ENCODE measurements at places on chromosomes 3 and 15. TPM values are rescaled to one million over a fixed set of nuclear protein-coding genes. Genes with fewer than 3 reads are reported as not detected.

- H3K4me1 ChIP-seq: no peaks in the 10 kb centered on the region
- H3K36me3 ChIP-seq: no peaks in the 10 kb centered on the region
- H3K27ac ChIP-seq: no peak overlapping the region
- no peak overlapping the region for H3K4me3 ChIP-seq
Observed at GRCh38 chr3:46022909-46023785, 4.1 kb downstream of the XCR1 start.

The LOXL1 gene
- 2.2 TPM for total RNA-seq

- no peaks in the 10 kb centered on the region for H3K27me3 ChIP-seq
- H3K27ac ChIP-seq: no peak overlapping the region
- no peak overlapping the region for H3K4me3 ChIP-seq
- no peaks in the 10 kb centered on the region for H3K4me1 ChIP-seq
- no peak for DNase-seq
- H3K36me3 ChIP-seq: no peaks in the 10 kb centered on the region
Observed at GRCh38 chr15:100216182-100216581, 125.6 kb downstream of the ADAMTS17 start.

- no peak overlapping the region for H3K4me3 ChIP-seq
- H3K27me3 ChIP-seq: no peaks in the 10 kb centered on the region
- no peaks in the 10 kb centered on the region for H3K4me1 ChIP-seq
- DNase-seq: no peak
- no peak overlapping the region for H3K27ac ChIP-seq
Observed at GRCh38 chr3:8282541-8283165, 219.0 kb upstream of the LMCD1 start.

DNA sequence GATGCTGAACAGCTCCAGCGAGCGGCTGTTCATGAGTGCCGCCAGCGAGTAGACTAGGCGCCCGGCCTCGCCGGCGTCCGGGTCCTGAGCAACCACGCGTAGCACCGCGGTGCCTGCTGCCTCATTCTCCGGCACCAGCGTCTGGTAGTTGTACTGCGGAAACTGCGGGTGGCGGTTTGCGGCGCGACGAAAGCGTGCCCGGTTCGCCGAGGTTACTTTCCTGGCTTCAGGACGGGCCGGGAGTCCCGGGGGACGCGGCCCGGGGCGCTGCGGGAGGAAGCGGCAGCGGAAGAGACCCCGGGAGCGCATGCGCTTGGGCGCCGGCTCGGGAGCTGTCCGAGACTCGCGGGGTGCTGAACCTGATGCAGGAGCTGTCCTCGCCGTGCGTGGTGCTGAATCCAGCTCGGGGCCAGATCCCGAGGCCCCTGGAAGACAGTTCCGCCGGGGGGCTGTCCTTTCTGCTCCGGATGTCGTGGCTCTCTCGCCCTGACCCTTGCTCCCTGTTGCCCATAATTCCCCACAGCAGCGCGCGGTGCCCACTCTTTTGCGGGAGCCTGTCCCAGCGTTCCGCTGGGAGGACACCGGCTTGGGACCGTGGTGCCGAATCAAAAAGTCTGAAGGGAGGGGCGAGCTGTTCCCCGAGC lies 1.1 kb downstream of the CELSR3 start:
- H3K4me3 ChIP-seq: peak overlapping the region; percentile 96
- DNase-seq: no peak
- peaks cover 71% of the 10 kb centered on the region for H3K36me3 ChIP-seq
- H3K4me1 ChIP-seq: peaks cover 14% of the 10 kb centered on the region
- no peaks in the 10 kb centered on the region for H3K27me3 ChIP-seq
- H3K27ac ChIP-seq: no peak overlapping the region

- no peaks in the 10 kb centered on the region for H3K36me3 ChIP-seq
- DNase-seq: no peak
- peaks cover 42% of the 10 kb centered on the region for H3K27me3 ChIP-seq
- H3K27ac ChIP-seq: no peak overlapping the region
- peaks cover 22% of the 10 kb centered on the region for H3K4me1 ChIP-seq
Observed at GRCh38 chr15:77964193-77964592, 113.3 kb downstream of the TBC1D2B start.

DNA sequence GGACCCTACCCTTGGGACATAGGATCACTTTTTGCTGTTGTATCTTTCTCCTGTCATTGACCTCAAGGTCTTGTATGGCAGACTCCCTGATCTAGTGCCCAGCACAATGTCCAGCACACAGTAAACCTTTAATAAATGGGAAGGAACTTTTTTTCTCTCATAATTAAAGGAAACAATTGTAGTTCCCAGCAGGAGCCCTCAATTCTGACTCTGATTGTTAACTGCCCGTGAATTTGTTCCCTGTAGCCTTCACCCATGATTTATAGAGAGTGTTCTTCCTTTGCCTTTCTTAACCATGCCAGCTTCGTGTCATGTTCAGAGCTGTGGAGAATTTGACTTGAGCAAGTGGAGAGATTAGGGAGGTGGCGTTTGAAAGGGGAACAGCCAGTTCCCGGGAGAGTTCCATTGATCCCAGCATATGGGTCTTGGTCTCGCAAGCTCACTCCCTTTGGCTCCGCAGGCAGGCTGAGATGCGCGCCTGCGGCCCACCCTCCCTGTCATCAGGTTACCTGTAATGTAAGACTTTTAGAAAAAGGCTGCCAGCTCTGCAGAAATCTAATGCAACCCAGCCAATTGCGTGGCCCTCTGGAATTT lies 182.6 kb downstream of the TP63 start:
- no peak overlapping the region for H3K27ac ChIP-seq
- no peak overlapping the region for H3K4me3 ChIP-seq
- no peaks in the 10 kb centered on the region for H3K4me1 ChIP-seq
- no peak for DNase-seq

The RLBP1 gene
- not detected for total RNA-seq

- peak overlapping the region; percentile 88 for H3K4me3 ChIP-seq
- peak overlapping the region; percentile 96 for H3K27ac ChIP-seq
- no peaks in the 10 kb centered on the region for H3K27me3 ChIP-seq
- no peak for DNase-seq
- H3K36me3 ChIP-seq: peaks cover 46% of the 10 kb centered on the region
Observed at GRCh38 chr3:150762662-150763121, 277 bp downstream of the SIAH2 start.

The EFHB gene
- total RNA-seq: not detected

The IQCF5 gene
- not detected for total RNA-seq

- no peak overlapping the region for H3K4me3 ChIP-seq
- no peaks in the 10 kb centered on the region for H3K4me1 ChIP-seq
- H3K27ac ChIP-seq: no peak overlapping the region
- peaks cover 100% of the 10 kb centered on the region for H3K27me3 ChIP-seq
Observed at GRCh38 chr3:10968401-10968800, 24.1 kb upstream of the SLC6A1 start.

GRCh38 chr15:92383519-92384324 lies 10.0 kb upstream of the ST8SIA2 start:
- H3K4me1 ChIP-seq: no peaks in the 10 kb centered on the region
- H3K27ac ChIP-seq: no peak overlapping the region
- H3K27me3 ChIP-seq: peaks cover 93% of the 10 kb centered on the region
- H3K36me3 ChIP-seq: no peaks in the 10 kb centered on the region
- no peak overlapping the region for H3K4me3 ChIP-seq

DNA sequence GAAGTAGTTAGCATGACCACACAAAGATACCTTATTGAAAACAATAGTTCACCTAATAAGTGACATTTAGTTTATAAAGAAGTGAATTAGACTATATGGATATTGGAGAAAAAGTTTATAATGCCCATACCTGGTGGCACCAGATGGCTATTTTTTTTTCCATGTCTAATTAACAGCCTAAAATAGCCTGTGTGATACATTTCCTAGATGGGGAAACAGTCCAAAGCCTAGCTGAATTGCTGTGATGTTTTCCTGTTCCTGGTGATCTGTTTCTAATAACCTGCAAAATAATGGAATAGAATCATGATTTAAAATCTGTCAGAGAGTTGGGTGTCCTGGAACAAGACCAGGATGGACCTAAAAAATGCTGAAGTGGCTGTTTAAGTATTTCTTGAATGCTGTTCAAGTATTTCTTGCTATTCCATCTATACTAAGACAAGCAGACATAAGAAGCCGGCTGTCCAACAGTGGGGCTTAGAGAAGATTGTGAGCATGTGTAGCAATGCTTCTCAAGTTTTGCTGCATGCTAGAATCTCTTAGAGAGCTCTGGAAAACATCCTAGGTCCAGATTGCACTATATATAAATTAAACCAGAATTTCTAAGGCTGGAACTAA lies 31.3 kb downstream of the LRRC3B start:
- no peak overlapping the region for H3K4me3 ChIP-seq
- peak overlapping the region; percentile 85 for H3K27ac ChIP-seq
- H3K36me3 ChIP-seq: peaks cover 10% of the 10 kb centered on the region

The LNP1 gene
- total RNA-seq: 1.8 TPM

The GP5 gene
- total RNA-seq: 0.21 TPM

- no peak overlapping the region for H3K4me3 ChIP-seq
- H3K36me3 ChIP-seq: no peaks in the 10 kb centered on the region
- H3K4me1 ChIP-seq: peaks cover 15% of the 10 kb centered on the region
- peaks cover 33% of the 10 kb centered on the region for H3K27me3 ChIP-seq
- no peak overlapping the region for H3K27ac ChIP-seq
Observed at GRCh38 chr3:143309705-143310104, 190.1 kb downstream of the CHST2 start.

- no peaks in the 10 kb centered on the region for H3K4me1 ChIP-seq
- H3K4me3 ChIP-seq: no peak overlapping the region
Observed at GRCh38 chr15:44394062-44394461, 33.4 kb upstream of the CTDSPL2 start.

The MKRN3 gene
- total RNA-seq: not detected

The SKOR1 gene
- 0.27 TPM for total RNA-seq

GRCh38 chr3:72230774-72231379 lies 445.9 kb upstream of the PROK2 start:
- H3K36me3 ChIP-seq: no peaks in the 10 kb centered on the region
- H3K27ac ChIP-seq: no peak overlapping the region

The CFAP20DC gene
- total RNA-seq: 5.8 TPM

The TRIM59 gene
- total RNA-seq: 20.8 TPM

DNA sequence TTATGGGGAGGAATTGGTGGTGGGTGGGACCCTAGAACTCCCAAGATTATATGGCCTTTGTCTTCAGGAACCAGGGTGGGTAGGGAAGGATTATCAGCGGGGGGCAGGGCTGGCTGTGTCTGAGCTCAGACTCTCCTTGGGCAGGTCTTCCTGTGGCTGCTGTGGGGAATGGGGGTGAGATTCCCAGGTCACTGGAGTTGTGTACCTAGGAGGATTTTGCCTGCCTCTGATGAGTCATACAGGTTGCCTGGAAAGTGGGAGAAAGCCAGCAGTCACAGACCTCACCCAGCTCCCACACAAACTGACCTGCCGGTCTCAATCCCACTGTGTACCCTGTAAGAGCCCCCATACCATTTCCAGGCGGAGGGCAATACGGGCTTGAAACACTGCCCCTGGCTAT lies 209.9 kb upstream of the CNTN3 start:
- peak overlapping the region; percentile 39 for H3K27ac ChIP-seq
- H3K27me3 ChIP-seq: no peaks in the 10 kb centered on the region
- H3K36me3 ChIP-seq: peaks cover 10% of the 10 kb centered on the region
- peak; percentile 13 for DNase-seq
- no peak overlapping the region for H3K4me3 ChIP-seq

DNA sequence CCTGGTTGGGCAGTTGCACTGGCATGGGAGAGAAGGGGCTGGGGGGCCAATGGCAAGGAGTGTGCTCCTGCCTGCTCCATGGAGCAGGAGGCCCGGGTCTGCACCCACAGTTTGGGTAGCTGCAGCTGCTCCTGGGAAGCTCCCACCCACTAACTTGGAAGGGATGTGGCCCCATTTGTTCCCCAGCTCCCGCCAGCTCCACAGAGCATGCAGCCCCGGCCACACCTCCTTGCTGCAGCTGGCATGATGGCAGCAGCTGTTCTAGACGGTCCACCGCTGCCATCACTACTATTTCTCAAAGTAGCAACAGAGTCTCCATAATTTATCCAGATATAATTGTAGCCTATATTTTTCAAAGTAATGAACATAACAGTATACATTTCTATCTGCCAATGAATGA lies 65.8 kb downstream of the PIK3CB start:
- H3K36me3 ChIP-seq: peaks cover 6% of the 10 kb centered on the region
- H3K27me3 ChIP-seq: no peaks in the 10 kb centered on the region
- H3K4me1 ChIP-seq: peaks cover 12% of the 10 kb centered on the region
- no peak overlapping the region for H3K4me3 ChIP-seq
- DNase-seq: no peak

- no peak overlapping the region for H3K4me3 ChIP-seq
- no peaks in the 10 kb centered on the region for H3K27me3 ChIP-seq
- no peaks in the 10 kb centered on the region for H3K36me3 ChIP-seq
Observed at GRCh38 chr15:97729270-97729669, 231.2 kb upstream of the ARRDC4 start.

GRCh38 chr3:45943207-45943846 lies at the start of gene CXCR6:
TSS of gene CXCR6 (plus strand) at chr3:45943464. CDS start at chr3:45946482, 3,018 bp downstream.
- no peaks in the 10 kb centered on the region for H3K27me3 ChIP-seq
- H3K4me1 ChIP-seq: peaks cover 8% of the 10 kb centered on the region
- no peak for DNase-seq
- no peaks in the 10 kb centered on the region for H3K36me3 ChIP-seq
- H3K4me3 ChIP-seq: no peak within 1 kb of the TSS

The KBTBD12 gene
- total RNA-seq: not detected

The SLC27A2 gene
- total RNA-seq: 14.0 TPM

GRCh38 chr3:160169139-160169976 lies 55.9 kb upstream of the C3orf80 start:
- H3K4me3 ChIP-seq: no peak overlapping the region
- H3K27ac ChIP-seq: no peak overlapping the region
- H3K4me1 ChIP-seq: peaks cover 11% of the 10 kb centered on the region
- no peak for DNase-seq
- H3K27me3 ChIP-seq: no peaks in the 10 kb centered on the region

GRCh38 chr3:22495791-22496190 lies 707.3 kb upstream of the UBE2E2 start:
- no peaks in the 10 kb centered on the region for H3K27me3 ChIP-seq
- DNase-seq: no peak
- no peak overlapping the region for H3K27ac ChIP-seq

The PLSCR4 gene
- total RNA-seq: 6.3 TPM

The PLCB2 gene
- total RNA-seq: 37.3 TPM

DNA sequence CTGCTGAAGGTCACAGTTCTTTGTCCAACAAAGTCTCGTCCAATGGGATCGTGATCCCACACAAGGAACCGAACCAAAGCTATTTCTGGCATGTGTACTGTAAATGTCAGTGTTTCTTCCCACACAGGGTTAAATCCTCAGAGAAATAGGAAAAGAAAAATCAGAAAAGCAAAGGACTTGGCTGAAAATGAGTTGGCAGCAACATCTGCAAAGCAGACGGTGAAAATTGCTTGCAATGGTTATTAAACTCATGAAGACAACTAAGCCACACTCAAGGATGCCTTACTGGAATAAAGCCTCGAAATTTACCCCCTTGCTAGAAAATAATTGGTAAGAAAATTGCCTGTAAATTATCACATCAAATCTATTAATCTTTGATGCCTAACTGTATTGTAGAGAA lies 195.2 kb upstream of the STRIT1 start:
- H3K4me3 ChIP-seq: no peak overlapping the region
- no peak for DNase-seq
- no peaks in the 10 kb centered on the region for H3K27me3 ChIP-seq
- no peaks in the 10 kb centered on the region for H3K4me1 ChIP-seq
- H3K36me3 ChIP-seq: no peaks in the 10 kb centered on the region

Data from Calu3 (cell line).